ENCODE measurements at places on chromosomes 3 and 15.

DNA sequence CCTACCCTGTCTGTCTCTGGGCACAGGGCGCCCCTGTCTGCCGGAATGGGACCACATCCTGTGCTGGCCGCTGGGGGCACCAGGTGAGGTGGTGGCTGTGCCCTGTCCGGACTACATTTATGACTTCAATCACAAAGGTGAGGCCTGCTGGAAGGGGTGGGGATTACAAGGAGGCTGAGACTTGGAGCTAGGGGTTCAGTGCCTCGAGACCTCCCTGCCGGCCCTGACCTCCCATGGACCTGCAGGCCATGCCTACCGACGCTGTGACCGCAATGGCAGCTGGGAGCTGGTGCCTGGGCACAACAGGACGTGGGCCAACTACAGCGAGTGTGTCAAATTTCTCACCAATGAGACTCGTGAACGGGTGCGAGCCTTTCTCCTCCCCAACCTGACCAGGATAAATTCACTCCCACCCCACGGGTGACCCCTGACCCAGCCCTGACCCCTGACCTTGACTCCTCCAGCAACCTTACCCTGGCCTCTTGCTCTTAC, 20.4 kb downstream of the PTH1R start:
- no peak overlapping the region for H3K4me3 ChIP-seq
- H3K27me3 ChIP-seq, result peaks cover 9% of the 10 kb centered on the region
- H3K4me1 ChIP-seq, result peaks cover 28% of the 10 kb centered on the region
- H3K27ac ChIP-seq, result no peak overlapping the region

- H3K4me1 ChIP-seq, result no peaks in the 10 kb centered on the region
- H3K27ac ChIP-seq, result no peak overlapping the region
- H3K36me3 ChIP-seq, result no peaks in the 10 kb centered on the region
- no peak overlapping the region for H3K4me3 ChIP-seq
- no peaks in the 10 kb centered on the region for H3K27me3 ChIP-seq
- no peak for DNase-seq
These were observed 5.9 kb downstream of the AKAP13 start for GRCh38 chr15:85386261-85386660.

DNA sequence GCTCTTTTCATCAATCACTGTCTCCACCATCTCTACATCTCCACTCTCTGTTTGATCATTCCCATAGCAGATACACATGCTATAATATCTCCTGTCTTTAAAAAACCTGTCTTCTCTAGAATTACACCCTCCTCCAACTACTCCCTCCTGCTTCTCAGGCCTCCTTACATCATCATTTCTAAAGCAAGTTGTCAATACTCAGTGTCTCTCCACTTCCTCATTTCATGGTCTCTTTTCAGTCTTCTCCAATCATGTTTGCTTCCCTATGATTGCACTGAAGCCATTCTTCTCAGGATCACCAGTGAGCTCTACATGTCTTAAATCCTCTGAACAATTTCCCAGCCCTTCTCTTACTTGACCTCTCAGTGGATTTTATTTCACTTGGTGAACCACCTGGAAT, 87.0 kb upstream of the ZNF280D start:
- DNase-seq, result no peak
- H3K27ac ChIP-seq, result no peak overlapping the region
- H3K4me3 ChIP-seq, result no peak overlapping the region

- H3K4me1 ChIP-seq, result no peaks in the 10 kb centered on the region
- peak overlapping the region; percentile 54 for H3K27ac ChIP-seq
- peak; percentile 20 for DNase-seq
These were observed 850.3 kb upstream of the CADM2 start for GRCh38 chr3:84108442-84108971.

DNA sequence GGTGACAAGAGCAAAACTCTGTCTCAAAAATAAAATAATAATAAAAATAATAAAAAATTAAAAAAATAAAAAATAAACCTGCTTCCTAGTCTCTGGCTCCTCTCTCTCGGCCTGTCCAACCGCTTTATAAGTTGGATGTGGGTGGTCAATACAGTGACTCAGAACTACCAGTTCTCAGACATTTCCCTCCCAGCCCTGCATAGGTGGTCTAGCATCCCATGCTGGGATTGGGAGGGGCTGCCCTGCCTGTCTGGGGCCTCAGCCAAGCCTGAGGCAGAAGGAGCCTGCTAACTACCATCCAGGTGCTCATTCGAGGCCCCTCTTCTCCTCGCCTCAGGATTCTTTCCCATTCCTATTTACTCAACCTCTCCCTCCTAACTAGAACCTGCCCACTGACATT, 33.3 kb upstream of the BLM start:
- DNase-seq, result no peak
- no peak overlapping the region for H3K4me3 ChIP-seq
- no peaks in the 10 kb centered on the region for H3K36me3 ChIP-seq
- H3K4me1 ChIP-seq, result no peaks in the 10 kb centered on the region
- no peak overlapping the region for H3K27ac ChIP-seq

DNA sequence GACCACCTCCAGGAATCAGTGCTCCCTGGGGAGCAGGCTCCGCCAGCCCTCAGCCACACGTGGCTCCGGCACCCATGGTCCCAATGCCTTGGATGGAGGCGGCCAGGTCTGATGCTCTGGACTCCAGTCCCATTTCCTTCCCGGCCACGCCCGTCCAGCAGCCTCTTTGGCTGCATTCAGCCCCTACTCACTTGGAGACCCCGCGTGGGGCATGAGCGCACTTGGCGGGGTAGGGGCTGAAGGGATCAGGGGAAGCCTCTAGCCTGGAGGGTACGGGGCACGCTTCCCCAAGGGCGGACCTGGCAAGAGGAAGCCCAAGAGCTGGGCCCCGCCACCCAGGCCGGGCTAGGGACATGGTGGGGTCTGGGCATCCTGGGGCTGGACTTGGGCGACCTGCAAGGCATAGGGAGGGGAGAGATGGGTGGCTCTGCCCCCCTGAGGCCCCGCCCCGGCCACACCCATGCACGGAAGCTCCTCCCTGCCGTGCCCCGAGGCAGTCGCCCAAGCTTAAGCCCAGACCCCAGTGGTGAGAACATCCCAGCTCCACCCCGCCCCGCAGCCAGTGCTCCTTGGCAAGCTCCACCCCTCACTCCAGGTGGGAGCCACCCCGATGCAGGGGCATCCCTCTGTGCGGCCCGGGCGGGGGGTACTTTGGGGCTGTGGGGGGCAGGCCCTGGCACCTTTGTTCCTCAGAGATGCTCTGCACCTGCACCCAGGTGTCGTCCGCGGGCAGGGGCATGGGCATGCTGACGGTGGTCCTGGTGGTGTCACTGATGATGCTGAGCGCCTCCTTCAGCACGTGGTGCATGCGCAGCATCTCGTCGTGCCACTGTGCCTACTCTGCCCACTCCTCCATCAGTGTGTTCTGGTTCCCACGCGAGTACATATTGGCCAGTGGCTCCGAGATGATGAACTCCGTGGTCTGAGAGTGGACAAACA, 163.5 kb downstream of the GOLGA6L4 start:
- H3K4me1 ChIP-seq, result no peaks in the 10 kb centered on the region
- DNase-seq, result no peak
- no peak overlapping the region for H3K4me3 ChIP-seq
- no peaks in the 10 kb centered on the region for H3K27me3 ChIP-seq

- H3K27me3 ChIP-seq, result no peaks in the 10 kb centered on the region
- H3K4me1 ChIP-seq, result no peaks in the 10 kb centered on the region
- no peak overlapping the region for H3K27ac ChIP-seq
- DNase-seq, result no peak
- peaks cover under 1% of the 10 kb centered on the region for H3K36me3 ChIP-seq
- no peak overlapping the region for H3K4me3 ChIP-seq
These were observed 154.1 kb upstream of the FEZF2 start for GRCh38 chr3:62527474-62527873.

DNA sequence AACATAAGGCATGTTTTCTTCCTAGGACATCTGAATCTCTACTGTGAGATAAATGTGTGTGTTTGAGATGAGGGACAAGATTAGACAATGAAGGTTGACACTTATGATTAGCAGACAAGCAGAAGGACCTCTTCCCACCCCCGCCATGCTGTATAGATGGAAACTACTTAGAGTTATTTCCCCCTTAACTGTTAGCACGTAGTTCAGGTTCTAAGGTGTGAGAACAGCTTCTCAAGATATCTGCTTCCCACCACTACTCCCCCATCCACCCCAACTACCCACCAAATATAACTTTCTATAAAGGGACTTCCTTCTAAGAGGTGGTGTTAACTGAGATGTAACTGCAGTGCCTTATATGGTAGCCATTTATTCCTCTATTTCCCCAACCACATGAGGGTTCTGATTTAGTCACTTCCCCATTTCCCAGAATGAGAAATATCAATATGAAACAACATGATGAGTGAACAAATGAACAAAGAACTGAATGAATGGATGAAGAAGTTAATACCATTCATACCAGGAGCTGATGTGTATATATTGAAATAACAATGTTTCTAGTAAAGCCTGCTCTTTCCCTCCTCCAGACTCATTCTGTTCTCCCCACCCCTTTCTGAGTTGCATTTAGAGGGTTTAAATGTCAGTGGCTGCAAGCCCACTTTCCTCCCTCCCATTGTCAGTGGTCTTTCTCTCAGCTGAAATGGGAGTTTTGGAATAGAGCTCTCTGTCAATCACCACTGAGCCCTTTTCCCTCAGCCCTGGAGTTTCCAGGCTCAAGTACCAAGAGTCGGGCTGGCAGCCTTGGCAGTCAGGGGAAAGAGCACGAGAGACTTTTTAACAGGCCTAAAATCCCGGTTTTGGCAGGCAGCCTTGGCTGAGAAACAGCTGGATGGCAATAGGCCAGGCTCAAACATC, 7.7 kb upstream of the RFTN1 start:
- H3K27ac ChIP-seq, result no peak overlapping the region
- no peaks in the 10 kb centered on the region for H3K27me3 ChIP-seq
- H3K4me3 ChIP-seq, result no peak overlapping the region
- DNase-seq, result no peak
- peaks cover 6% of the 10 kb centered on the region for H3K4me1 ChIP-seq

- H3K4me1 ChIP-seq, result no peaks in the 10 kb centered on the region
- no peaks in the 10 kb centered on the region for H3K27me3 ChIP-seq
- no peaks in the 10 kb centered on the region for H3K36me3 ChIP-seq
- DNase-seq, result no peak
These were observed 70.1 kb downstream of the CASR start for GRCh38 chr3:122253581-122253980.

GRCh38 chr3:44893097-44893496, 18.7 kb downstream of the TGM4 start:
- peaks cover 4% of the 10 kb centered on the region for H3K4me1 ChIP-seq
- no peak for DNase-seq
- no peak overlapping the region for H3K4me3 ChIP-seq
- H3K27me3 ChIP-seq, result no peaks in the 10 kb centered on the region
- H3K27ac ChIP-seq, result no peak overlapping the region

- peaks cover 10% of the 10 kb centered on the region for H3K4me1 ChIP-seq
- no peaks in the 10 kb centered on the region for H3K27me3 ChIP-seq
- no peak for DNase-seq
- H3K27ac ChIP-seq, result no peak overlapping the region
- no peaks in the 10 kb centered on the region for H3K36me3 ChIP-seq
These were observed 25.3 kb downstream of the STARD5 start for GRCh38 chr15:81298611-81299010.

DNA sequence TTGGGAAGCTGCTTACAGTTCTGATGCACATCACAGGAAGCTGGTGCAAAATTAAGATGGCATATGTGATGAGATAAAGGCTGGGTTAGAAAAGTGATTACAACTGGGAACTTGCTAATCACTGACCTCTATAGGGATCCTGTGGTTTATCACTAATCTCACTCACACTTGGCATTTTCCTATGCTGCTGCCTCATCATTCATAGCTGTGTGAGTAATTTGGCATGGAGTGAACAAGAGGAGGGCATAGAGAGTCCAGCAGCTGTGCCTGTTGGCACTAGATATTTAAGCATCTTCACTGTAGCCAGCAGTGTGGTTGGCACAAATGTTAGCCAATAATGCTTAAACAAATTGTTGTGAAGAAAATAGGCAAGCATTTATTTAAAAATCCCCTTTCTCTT, 217.7 kb upstream of the CGNL1 start:
- H3K27me3 ChIP-seq, result no peaks in the 10 kb centered on the region
- no peaks in the 10 kb centered on the region for H3K36me3 ChIP-seq
- peaks cover 5% of the 10 kb centered on the region for H3K4me1 ChIP-seq
- no peak for DNase-seq

DNA sequence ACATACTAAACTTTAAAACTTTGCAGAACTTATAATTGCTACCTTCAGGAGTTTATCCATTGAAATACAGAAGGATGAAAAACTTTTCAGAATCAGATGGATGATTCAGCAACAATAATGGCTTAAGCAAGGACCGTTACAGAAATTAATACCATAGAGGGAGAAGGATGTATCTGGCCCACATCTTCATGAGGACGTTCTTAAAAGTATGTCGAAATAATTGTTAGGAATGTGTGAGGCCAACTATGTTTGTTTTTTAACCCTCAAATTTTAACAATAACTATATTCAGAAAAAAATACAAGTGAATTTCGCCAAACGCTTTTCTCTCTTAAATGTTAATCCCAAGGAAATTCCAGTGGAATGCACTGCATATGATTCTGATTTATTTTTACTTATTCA, 105.2 kb upstream of the EPHA3 start:
- no peak for DNase-seq
- no peaks in the 10 kb centered on the region for H3K4me1 ChIP-seq
- no peaks in the 10 kb centered on the region for H3K36me3 ChIP-seq

- no peak for DNase-seq
- H3K27ac ChIP-seq, result no peak overlapping the region
- no peaks in the 10 kb centered on the region for H3K27me3 ChIP-seq
- H3K4me1 ChIP-seq, result peaks cover 4% of the 10 kb centered on the region
- peaks cover 32% of the 10 kb centered on the region for H3K36me3 ChIP-seq
These were observed 27.6 kb downstream of the RFT1 start for GRCh38 chr3:53102601-53103147.

- H3K27me3 ChIP-seq, result no peaks in the 10 kb centered on the region
- no peaks in the 10 kb centered on the region for H3K4me1 ChIP-seq
- no peaks in the 10 kb centered on the region for H3K36me3 ChIP-seq
- no peak for DNase-seq
- no peak overlapping the region for H3K27ac ChIP-seq
- no peak overlapping the region for H3K4me3 ChIP-seq
These were observed 230.6 kb upstream of the PEX5L start for GRCh38 chr3:180267202-180267843.

DNA sequence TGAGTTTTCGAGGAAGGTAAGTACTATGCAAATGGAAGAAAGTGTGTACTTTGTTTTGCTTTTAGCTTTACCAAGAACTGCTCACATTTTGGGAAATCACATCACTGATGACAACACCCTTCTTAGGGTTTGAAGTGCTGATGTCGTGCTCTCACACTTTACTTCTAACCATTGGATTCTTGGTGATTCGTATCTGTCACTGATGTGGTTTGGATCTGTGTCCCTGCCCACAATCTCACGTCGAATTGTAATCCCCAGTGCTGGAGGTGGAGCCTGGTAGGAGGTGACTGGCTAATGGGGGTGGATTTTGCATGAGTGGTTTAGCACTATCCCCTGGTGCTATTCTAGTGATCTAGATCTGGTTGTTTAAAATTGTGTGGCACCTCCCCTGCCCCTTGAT, 75.4 kb upstream of the RGMA start:
- H3K4me1 ChIP-seq, result peaks cover 4% of the 10 kb centered on the region
- H3K27me3 ChIP-seq, result no peaks in the 10 kb centered on the region
- no peak overlapping the region for H3K4me3 ChIP-seq
- no peak overlapping the region for H3K27ac ChIP-seq
